ENCODE measurements at places on chromosomes 1 and 21. TPM values are rescaled to one million over a fixed set of nuclear protein-coding genes. Genes with fewer than 3 reads are reported as not detected.

The CSMD2 gene
- total RNA-seq = 14.6 TPM

GRCh38 chr1:43634721-43635120, 15.2 kb upstream of the KDM4A start:
- DNase-seq = no peak
- no peak overlapping the region for H3K27ac ChIP-seq
- no peaks in the 10 kb centered on the region for H3K36me3 ChIP-seq
- 0 out of 2 replicates have a peak, but pooled peaks cover 4% of the 10 kb centered on the region for H3K4me1 ChIP-seq

The CHODL gene
- total RNA-seq = 0.73 TPM

- H3K4me3 ChIP-seq = no peak overlapping the region
- H3K36me3 ChIP-seq = no peaks in the 10 kb centered on the region
- no peak overlapping the region for H3K27ac ChIP-seq
- H3K27me3 ChIP-seq = no peaks in the 10 kb centered on the region
Measured at GRCh38 chr21:38960251-38960650, 154.5 kb downstream of the ETS2 start.

- no peaks in the 10 kb centered on the region for H3K36me3 ChIP-seq
- H3K4me3 ChIP-seq = no peak overlapping the region
- no peak overlapping the region for H3K27ac ChIP-seq
- no peak for DNase-seq
- no peaks in the 10 kb centered on the region for H3K27me3 ChIP-seq
- no peaks in the 10 kb centered on the region for H3K4me1 ChIP-seq
Measured at GRCh38 chr1:86645851-86646250, 58.5 kb upstream of the SH3GLB1 start.

- no peaks in the 10 kb centered on the region for H3K36me3 ChIP-seq
- peaks cover 7% of the 10 kb centered on the region for H3K4me1 ChIP-seq
- no peaks in the 10 kb centered on the region for H3K27me3 ChIP-seq
Measured at GRCh38 chr21:38327984-38328383, 71.2 kb downstream of the KCNJ15 start.

The AJAP1 gene
- 6.2 TPM for total RNA-seq

- peaks cover 13% of the 10 kb centered on the region for H3K4me1 ChIP-seq
- H3K36me3 ChIP-seq = no peaks in the 10 kb centered on the region
- no peak for DNase-seq
- H3K4me3 ChIP-seq = no peak overlapping the region
- H3K27ac ChIP-seq = no peak overlapping the region
- no peaks in the 10 kb centered on the region for H3K27me3 ChIP-seq
Measured at GRCh38 chr1:175072099-175072951, 4.7 kb downstream of the TNN start.

The VPS26C gene
- total RNA-seq = 68.1 TPM

DNA sequence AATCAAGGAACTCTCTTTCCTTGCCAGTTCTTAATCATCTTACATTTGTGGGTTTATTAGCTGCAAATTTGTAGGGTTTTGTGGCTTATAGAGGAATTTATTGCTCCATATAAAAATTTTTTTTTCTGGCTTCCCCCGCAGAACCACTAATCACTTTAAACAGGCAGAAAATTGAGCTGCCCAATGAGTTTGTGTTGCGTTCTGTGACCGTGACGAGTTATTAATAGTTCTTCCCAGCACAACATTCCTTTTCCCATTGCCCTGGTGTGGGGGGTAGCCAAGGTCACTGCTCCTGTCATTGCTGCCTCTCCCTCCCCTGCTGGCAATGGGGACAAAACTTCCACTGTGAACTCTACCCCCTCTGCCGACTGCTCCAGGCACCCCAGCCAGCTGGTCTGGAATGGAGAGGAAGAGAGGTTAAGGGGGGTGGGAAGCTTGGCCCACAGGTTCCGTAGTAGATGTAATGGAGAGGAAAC, 55.1 kb downstream of the UBE2T start:
- H3K4me1 ChIP-seq = no peaks in the 10 kb centered on the region
- H3K27ac ChIP-seq = no peak overlapping the region
- H3K36me3 ChIP-seq = no peaks in the 10 kb centered on the region
- no peaks in the 10 kb centered on the region for H3K27me3 ChIP-seq
- DNase-seq = no peak
- H3K4me3 ChIP-seq = no peak overlapping the region

DNA sequence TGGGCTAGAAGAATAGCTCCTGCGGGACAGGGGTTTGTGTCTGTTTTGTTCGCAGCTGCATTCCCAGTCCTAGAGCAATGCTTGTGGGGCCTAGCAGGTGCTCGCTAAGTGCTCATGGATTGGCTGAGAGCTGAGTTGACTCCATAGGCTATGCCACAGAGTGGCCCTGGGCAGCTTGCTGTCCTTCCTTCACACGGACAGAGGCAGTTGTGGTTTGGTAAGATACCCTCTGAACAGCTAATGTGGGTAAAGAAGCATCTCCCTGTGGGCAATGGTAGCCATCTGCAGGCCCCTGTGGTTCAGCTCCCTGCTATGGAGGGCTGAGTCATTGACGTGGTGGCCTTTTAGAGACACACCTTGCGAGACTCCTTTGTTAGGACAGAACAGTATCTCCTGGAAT, 23.5 kb upstream of the LBR start:
- no peaks in the 10 kb centered on the region for H3K27me3 ChIP-seq
- no peak overlapping the region for H3K27ac ChIP-seq
- H3K36me3 ChIP-seq = no peaks in the 10 kb centered on the region
- DNase-seq = no peak
- H3K4me3 ChIP-seq = no peak overlapping the region

The CYP4A22 gene
- total RNA-seq = not detected

DNA sequence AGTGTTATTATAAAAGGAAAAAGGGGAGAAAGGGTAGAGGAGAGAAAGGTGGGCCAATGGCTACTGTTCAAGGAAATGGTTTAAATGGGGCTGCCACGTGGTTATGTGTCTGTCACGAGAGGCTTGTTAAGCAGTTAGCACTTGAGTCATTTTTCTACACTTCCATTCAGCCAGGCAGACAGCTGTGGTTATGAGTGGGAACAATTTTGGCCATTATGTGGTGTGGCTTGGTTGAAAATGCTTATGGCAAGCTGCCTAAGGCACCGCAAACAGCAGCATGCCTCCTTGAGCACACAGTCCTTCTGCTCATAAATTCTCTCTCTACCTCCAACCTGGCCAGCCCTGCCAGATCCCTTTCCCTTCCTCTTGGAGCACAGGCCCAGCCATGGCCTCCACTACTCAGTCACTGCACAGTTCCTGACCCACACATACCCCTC, 3.2 kb upstream of the SRM start:
- H3K27ac ChIP-seq = no peak overlapping the region
- peaks cover 27% of the 10 kb centered on the region for H3K36me3 ChIP-seq
- no peak for DNase-seq
- H3K27me3 ChIP-seq = no peaks in the 10 kb centered on the region
- H3K4me1 ChIP-seq = peaks cover 3% of the 10 kb centered on the region
- no peak overlapping the region for H3K4me3 ChIP-seq

The NEK7 gene
- 10.0 TPM for total RNA-seq

The KRTAP6-2 gene
- not detected for total RNA-seq

GRCh38 chr1:17765444-17766411, 10.6 kb downstream of the ACTL8 start:
- no peak overlapping the region for H3K4me3 ChIP-seq
- DNase-seq = no peak
- no peaks in the 10 kb centered on the region for H3K36me3 ChIP-seq
- H3K27ac ChIP-seq = no peak overlapping the region
- H3K27me3 ChIP-seq = no peaks in the 10 kb centered on the region

The HAO2 gene
- total RNA-seq = not detected

DNA sequence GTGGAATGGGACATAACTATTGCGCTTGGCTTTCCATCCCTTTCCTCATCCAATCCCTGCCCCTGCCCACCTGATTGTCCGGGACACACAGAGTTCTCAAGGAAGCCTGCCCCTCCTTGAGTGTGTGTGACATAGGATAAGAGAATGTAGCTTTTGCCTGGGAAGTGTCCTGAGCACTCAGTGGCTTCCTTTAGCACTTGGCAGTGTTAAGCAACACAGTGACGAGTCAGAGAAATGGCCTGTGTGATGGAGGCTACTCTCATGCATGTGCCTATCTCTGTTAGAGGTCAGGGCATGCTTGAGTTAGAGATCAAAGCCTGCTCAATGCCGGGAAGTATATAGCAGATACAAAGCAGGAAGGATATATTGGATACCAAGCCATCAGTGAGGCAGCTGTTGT, 289.5 kb downstream of the SIPA1L2 start:
- no peak overlapping the region for H3K27ac ChIP-seq
- H3K36me3 ChIP-seq = no peaks in the 10 kb centered on the region
- H3K4me1 ChIP-seq = no peaks in the 10 kb centered on the region

DNA sequence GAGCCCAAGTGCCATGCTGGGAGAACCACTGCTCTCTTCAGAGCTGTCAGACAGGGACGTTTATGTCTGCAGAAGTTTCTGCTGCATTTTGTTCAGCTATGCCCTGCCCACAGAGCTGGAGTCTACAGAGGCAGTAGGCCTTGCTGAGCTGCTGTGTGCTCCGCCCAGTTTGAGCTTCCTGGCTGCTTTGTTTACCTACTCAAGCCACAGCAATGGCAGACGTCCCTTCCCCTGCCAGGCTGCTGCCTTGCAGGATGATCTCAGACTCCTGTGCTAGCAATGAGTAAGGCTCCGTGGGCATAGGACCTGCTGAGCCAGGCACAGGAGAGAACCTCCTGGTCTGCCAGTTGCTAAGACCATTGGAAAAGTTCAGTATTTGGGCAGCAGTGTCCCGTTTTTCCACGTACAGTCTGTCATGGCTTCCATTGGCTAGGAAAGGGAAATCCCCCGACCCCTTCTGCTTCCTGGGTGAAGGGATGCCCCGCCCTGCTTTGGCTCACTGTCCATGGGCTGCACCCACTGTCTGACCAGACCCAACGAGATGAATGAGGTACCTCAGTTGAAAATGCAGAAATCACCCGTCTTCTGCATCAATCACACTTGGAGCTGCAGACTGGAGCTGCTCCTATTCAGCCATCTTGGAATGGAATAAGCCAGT, 31.9 kb downstream of the CYP4B1 start:
- H3K4me3 ChIP-seq = no peak overlapping the region
- no peak overlapping the region for H3K27ac ChIP-seq
- H3K4me1 ChIP-seq = no peaks in the 10 kb centered on the region
- no peaks in the 10 kb centered on the region for H3K36me3 ChIP-seq
- no peaks in the 10 kb centered on the region for H3K27me3 ChIP-seq

GRCh38 chr1:162536511-162536910, 25.0 kb upstream of the UAP1 start:
- no peaks in the 10 kb centered on the region for H3K4me1 ChIP-seq
- H3K27me3 ChIP-seq = no peaks in the 10 kb centered on the region
- H3K4me3 ChIP-seq = no peak overlapping the region

GRCh38 chr1:62809788-62810187, 25.9 kb downstream of the ATG4C start:
- no peaks in the 10 kb centered on the region for H3K4me1 ChIP-seq
- no peaks in the 10 kb centered on the region for H3K27me3 ChIP-seq
- H3K36me3 ChIP-seq = no peaks in the 10 kb centered on the region

The VHLL gene
- total RNA-seq = not detected

- no peak overlapping the region for H3K27ac ChIP-seq
- no peaks in the 10 kb centered on the region for H3K4me1 ChIP-seq
- DNase-seq = peak; percentile 53
- no peak overlapping the region for H3K4me3 ChIP-seq
Measured at GRCh38 chr1:235910357-235911299, 43.9 kb upstream of the LYST start.

DNA sequence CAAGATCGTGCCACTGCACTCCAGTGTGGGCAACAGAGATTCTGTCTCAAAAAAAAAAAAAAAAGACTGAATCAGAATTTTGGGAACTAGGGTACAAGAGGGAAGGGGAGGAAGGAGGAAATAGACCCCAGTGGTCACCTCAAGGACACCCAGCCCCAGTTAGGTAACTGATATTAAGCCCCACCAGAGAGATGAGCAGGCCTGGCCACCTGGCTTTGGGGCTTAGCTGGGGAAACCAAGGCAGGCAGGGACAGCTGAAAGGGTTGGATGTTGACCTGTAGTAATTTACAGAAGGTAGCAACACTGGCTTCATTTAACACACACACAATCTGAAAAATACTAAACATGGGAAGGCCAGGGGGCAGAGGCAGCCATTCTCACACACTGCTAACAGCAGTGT, 5.2 kb upstream of the C1orf122 start:
- no peaks in the 10 kb centered on the region for H3K27me3 ChIP-seq
- DNase-seq = no peak
- no peak overlapping the region for H3K27ac ChIP-seq

- peaks cover 9% of the 10 kb centered on the region for H3K4me1 ChIP-seq
- no peaks in the 10 kb centered on the region for H3K27me3 ChIP-seq
- no peak overlapping the region for H3K4me3 ChIP-seq
- 0 out of 2 replicates have a peak, but pooled peaks cover 4% of the 10 kb centered on the region for H3K36me3 ChIP-seq
Measured at GRCh38 chr21:33794596-33794995, 121.0 kb downstream of the ATP5PO start.

The GPR3 gene
- total RNA-seq = 9.4 TPM

The NRIP1 gene
- total RNA-seq = 9.3 TPM

The GPR137B gene
- total RNA-seq = 7.7 TPM

- H3K4me3 ChIP-seq = no peak overlapping the region
- H3K27me3 ChIP-seq = no peaks in the 10 kb centered on the region
- no peaks in the 10 kb centered on the region for H3K36me3 ChIP-seq
- no peaks in the 10 kb centered on the region for H3K4me1 ChIP-seq
- H3K27ac ChIP-seq = no peak overlapping the region
Measured at GRCh38 chr21:28632755-28633408, 359.8 kb downstream of the LTN1 start.

DNA sequence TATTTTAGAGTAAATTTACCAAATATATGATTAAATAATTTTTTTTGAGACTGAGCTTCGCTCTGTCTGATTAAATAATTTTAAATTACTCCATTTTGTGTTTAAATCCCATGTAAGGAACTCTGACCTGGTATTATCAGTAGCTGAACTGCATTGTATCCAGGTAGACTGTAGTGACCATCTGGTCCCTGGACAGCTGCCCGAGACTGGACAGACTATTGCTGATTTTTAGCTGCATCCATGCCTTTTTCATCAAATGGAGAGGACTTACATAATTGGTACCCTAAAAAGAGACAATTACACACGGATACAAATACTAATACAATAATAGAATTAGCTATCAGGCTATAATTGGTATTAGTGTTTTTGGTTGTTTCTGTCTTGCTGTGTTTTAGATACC, 20.6 kb downstream of the OLFM3 start:
- no peak for DNase-seq
- no peaks in the 10 kb centered on the region for H3K27me3 ChIP-seq
- no peak overlapping the region for H3K27ac ChIP-seq
- H3K4me1 ChIP-seq = no peaks in the 10 kb centered on the region
